ENCODE measurements at places on chromosomes 2 and 18.

DNA sequence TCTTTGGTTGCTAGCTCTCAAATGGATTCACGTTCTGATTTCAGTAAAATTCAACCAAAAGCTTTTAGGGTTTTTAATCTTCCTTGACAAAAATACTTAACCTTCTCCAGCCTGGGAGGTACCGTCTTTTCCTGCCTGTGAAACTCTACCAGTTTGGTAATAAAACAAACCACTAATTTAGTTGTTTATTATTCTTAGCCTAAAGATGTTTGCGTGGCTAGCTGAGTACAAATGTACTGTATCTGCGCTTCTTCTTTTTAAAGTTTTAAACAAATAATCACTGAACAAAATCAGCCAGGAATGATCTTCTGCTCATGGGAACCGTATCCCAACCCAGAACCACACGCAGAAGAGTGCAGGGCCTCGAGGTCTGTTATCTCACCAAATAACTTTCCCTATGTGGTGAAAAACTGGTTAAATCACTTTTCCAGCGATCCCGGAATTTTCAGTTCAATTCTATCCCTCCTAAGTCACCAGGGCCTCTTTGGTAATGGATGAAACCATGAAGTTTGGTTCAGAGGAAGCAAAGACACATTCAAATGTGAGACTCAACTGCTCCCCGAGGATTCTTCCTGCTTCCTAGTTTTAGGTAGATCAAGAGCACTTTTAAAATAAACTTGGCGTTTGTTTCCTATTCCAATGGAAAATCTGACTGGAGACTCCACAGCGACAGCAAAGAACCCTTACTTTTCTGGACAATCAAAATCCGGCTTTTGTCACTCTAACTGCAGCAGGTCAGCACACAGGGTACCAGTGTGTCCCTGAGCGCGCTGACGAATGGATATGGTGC is 36.1 kb downstream of the BCL2 start:
- no peak for DNase-seq

GRCh38 chr2:120517751-120518469 is 172.0 kb downstream of the INHBB start:
- DNase-seq, result no peak

DNA sequence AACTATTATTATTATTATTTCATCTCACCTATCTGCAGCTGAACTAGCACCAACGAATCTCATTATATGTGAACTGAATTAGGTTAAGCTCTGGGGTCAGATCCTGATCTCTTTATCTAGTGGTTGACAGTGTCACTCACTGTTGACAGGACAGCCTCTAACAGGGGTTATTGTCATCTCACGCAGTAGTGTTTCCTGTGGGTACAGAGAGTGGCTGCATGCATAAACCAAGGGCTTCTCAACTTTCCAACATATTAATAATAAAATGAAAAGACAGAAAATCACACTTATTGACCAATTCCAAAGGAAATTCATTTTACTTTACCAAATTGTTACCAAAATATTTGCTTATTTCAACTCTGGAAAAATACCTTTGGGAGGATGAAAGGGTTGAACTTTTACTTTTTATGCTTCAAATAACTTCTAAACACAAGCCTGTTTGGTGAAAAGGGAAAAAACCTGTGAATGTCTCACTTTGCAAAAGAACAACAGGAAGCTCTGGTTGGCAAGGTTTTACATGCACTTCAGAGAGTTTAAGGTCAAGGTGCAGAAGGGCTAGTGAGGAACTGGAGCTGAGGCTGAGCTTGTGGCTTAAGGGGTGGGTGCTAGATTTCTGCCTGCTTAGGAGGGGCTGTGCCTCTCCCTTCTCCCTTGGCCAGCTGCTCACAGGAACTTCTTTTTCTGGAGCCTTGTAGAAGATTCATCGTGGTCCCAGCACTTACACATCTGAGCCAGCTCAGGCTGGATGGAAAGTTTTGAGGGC is 72.6 kb downstream of the CTAGE1 start:
- DNase-seq, result no peak

GRCh38 chr2:205366336-205367060 is 315.8 kb upstream of the NRP2 start:
- DNase-seq, result no peak

GRCh38 chr2:171271971-171272436 is 111.3 kb upstream of the TLK1 start:
- peak; percentile 94 for DNase-seq

GRCh38 chr2:31318361-31319336 is 84.7 kb downstream of the EHD3 start:
- peak; percentile 55 for DNase-seq

DNA sequence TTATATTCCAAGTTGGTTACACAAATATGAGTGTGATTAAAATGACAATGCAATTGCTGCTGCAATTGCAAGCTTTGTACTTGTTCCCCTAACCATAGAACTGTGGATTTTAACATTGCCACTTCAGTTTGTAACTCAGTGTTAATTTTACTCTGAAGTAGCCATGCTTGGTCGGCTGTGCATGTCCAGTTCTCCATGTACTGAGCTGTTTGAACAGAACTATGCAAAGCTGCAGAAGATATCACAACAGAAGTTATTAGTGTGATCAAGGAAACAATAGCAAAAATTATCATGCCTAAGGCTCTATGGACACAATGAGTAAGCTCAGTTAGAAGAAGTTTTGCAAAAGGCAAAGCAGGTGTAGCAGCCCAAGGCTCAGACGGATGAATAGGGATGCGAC is 45.3 kb downstream of the CXCR4 start:
- DNase-seq, result no peak

DNA sequence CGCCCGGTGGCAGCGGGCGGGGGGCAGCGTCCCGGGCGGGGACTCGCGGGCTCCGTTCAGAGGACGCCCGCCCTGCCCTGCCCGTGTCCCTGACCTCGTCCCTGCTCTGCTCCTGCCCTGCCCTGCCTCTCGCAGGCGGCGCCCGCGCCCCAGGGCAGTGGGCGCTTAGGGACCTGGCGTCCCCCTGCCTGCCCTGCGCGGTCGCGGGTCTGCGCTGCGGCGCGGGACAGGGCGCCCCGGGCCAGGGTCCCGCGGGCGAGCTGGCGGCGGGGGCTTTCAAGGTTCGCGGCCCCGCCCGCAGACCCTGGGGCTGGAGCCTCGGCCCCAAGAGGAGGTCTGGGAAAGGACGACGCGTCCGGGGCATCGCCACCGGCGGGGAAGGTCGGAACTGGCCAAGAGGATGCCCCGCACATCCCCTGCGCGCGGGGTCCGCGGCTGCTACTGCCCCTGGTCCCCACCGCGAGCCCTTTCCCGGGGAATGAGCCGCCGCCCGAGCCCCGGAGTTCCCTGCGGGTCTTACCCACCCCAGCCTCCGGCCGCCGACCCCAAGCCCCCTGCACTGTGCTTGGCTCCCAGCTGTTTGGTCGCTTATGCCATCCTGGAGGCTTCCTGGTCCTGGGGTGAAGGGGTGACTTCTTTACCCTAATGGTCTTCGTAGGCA is 679 bp downstream of the RNF144A start:
- no peak for DNase-seq

DNA sequence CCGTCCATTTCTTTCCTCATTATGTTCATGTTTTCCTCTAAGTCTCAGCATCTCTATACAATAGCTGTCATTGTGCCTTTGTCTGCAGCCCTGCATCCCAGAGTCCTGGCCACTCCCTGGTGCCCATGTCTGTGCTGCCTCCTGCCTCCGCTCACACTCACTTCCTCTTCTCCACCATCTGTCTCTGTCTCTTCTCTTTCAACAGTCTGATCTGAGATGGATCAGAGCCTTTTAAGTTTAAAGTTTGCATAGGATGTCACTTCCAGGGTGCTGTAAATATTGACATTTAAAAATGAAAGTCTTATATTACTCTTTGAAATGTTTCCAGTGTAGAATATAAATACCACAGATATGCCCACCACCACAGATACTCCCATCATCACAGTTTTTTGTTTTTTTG is 42.7 kb downstream of the UBE2F start:
- DNase-seq, result no peak

GRCh38 chr2:55899881-55900280 is 23.7 kb downstream of the EFEMP1 start:
- DNase-seq, result no peak

DNA sequence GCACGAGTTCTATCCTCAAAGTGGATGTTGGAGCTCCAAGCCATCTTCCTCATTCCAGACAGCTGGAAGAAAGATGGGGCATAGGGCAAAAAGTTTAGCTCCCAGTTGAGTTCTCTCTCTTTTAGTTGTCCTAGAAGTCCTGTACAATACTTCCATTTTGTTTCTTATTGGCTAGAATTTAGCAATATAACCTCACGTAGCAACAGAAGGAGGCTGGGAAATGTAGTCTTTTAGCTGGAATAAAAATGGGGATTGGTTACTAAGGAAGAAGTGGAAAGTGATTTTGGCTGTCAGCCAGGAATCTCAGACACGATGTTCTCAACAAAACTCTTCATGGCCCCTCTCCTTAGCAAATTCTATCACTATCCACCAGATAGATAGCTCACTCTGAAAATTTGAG is 79.9 kb downstream of the PLCL1 start:
- DNase-seq, result no peak

GRCh38 chr18:62771494-62772270 is 56.3 kb downstream of the PHLPP1 start:
- no peak for DNase-seq

DNA sequence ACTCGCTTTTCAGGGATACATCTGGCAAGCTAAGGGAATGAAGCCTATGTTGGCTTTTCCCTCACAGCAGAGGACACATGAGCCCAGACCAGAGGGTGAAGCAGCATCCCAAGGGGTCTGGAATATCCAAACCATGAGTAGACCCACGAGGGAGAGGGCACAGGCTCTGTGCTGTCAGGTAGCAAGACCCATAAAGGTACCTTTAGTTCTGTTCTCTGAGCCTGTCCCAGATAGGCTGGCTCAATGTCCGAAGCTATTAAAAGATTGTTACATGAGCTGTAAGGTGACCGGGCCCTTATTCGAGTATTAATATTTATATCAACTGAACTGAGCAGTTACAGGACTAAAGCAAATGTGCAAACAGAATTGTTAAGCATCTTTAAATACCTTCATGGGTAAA is 52.2 kb downstream of the TPGS2 start:
- no peak for DNase-seq

DNA sequence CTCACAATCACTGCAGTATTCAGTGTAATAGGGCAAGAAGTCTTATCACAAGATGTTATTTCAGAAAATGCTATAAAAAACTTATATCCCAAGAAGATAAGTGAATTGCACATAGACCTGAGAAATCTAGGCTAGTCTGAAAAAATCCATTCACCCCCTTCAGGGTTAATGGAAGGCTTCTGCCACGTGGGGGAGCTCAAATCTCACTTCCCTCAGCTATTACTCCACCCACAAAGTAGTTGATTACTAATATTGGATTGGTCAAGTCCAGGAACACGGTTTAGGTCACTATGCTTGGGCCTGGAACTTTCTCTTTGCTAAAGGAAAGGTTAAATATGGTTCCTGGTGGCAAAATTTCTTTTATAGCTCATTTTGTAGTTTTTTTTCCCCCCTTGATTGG is 51.2 kb upstream of the ADAM23 start:
- no peak for DNase-seq

GRCh38 chr2:44100351-44100750 is 68.3 kb upstream of the PPM1B start:
- peak; percentile 98 for DNase-seq

DNA sequence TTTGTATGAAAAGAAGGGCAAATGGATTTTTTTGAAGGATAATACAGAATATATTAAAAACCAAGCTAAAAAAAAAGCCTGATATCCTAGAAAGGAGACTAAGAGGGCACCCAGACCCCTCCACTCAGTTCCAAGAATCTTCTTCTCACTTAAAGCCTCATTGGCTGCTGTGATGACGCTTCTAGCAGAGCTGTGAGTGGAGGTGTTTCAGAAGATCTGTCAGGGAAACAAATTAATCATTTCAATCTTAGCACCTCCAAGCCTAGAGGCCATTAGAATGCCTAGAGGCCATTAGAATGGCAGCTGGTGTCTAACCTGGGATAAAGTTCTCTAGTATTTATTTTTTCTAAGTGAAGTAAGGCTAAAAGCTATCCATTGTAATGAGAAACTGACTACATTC is 164.2 kb upstream of the TMEM200C start:
- no peak for DNase-seq

GRCh38 chr18:26322890-26323653 is 96.8 kb downstream of the TAF4B start:
- peak; percentile 53 for DNase-seq

DNA sequence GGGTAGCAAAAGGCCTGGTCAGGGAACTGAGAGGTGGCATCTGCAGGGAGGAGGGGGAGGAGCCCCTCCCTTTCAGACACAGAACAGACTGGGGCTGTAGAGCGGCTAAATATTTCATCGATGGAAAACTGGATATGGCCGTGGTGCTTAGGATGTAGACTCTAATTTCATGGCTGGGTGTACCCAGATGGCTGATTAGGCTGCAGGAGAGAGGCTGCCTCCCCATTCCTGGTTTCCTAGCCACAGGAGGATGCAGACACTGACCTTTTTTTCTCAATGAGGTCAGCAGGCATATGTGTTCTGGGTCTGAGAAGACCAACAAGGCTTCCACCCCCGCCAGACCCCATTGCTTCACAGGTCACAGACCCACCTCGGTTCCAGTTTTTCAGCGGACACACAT is 79.3 kb upstream of the STPG4 start:
- no peak for DNase-seq

- peak; percentile 21 for DNase-seq
Observed at GRCh38 chr2:171670655-171671054, 16.6 kb upstream of the DYNC1I2 start.

DNA sequence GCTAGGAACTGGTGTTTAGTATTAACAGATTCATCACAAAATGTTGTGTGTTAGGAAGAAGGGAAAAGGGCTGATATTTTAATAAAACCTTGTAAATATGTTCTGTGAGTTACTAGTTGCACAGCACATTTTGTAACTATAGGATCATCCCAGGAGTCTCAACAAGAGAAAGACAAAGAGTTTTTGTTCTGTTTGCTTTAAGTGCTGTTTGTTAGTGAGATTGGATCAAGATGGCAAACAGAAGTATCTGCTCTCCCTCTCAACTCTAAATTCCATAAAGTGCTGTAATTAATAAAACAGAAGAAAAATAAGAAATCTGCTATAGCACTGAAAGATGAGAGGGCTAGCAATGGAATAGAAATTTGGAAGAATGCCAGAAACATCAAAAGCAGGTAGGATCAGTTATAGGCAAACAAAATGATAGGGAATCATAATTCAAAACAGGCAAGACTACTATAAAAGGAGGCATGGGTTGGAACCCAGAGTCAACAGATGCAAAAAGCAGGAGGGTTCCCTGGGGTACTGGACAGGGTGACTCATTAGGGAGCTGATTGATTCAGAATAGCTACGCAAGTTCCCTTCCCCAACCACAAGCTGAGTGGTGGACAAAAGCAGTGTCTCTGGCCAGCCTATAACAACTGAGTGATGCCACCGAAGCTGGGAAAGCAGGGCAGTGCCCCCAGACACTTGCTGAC is 75.8 kb downstream of the DYNC1I2 start:
- DNase-seq, result no peak

- no peak for DNase-seq
Observed at GRCh38 chr2:163558251-163559021, 177.4 kb downstream of the FIGN start.

GRCh38 chr2:3587432-3587831 is 7.5 kb upstream of the COLEC11 start:
- DNase-seq, result no peak

- DNase-seq, result peak; percentile 63
Observed at GRCh38 chr2:161166538-161167409, 6.5 kb downstream of the TANK start.
